ENCODE measurements at places on chromosomes 4 and X. TPM values are rescaled to one million over a fixed set of nuclear protein-coding genes. Genes with fewer than 3 reads are reported as not detected.

Gene ZNF157
- total RNA-seq: 1.0 TPM

Gene TRIM75
- not detected for total RNA-seq

Gene CHIC1
- 3.9 TPM for total RNA-seq

Gene GYPA
- not detected for total RNA-seq

Gene G6PD
- 92.5 TPM for total RNA-seq

- DNase-seq: no peak
Observed at GRCh38 chr4:44194365-44194764, 254.2 kb downstream of the KCTD8 start.

GRCh38 chr4:94486372-94486801 is 34.6 kb downstream of the PDLIM5 start:
- no peak for DNase-seq

- no peak for DNase-seq
Observed at GRCh38 chr4:137534516-137534915, 2.2 kb upstream of the PCDH18 start.

- no peak for DNase-seq
Observed at GRCh38 chr4:93267747-93268146, 560.8 kb upstream of the ATOH1 start.

DNA sequence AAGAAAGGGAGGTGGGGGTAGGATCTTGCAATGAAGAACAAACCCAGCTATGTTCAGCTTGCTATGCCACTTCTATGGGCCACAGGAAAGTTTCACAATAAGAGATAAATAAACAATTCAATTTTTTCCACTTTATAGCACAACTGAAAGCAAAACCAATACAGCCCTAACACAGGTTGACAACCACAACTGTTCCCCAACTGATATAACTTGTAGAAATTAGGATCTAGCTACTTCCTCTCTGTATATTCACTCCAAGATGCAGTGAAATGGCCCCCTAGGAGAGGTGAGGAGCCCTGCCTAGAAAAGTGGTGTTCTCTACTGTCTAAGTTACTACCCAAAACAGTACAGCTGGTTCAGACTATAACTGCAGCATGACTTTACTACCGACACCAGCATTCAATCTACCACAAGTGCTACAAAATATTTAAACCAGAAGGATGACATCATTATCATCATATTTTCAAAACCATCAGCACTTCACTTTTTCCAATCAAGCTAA is 77.0 kb downstream of the FBXW7 start:
- peak; percentile 11 for DNase-seq

GRCh38 chr4:151887031-151887815 is 126.4 kb upstream of the GATB start:
- no peak for DNase-seq

DNA sequence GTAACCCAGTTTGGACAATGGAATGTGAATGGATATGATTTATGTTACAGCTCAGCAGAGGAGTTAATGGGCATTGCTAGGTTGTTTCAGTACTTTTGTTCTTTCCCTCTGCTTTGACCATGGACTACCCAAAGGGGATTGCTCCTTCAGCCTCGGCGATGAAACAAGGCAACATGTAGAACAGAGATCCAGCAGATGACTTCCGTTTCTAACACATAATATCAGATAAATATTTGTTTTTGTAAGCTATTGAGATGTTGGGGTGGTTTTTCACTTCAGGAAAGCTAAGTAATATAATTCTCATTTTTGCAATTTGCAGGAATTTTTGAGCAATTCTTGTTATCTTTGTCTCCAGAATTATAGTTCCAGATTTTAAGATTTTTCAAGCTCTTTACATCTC is 934.6 kb upstream of the GRID2 start:
- no peak for DNase-seq

- no peak for DNase-seq
Observed at GRCh38 chr4:73707918-73708577, 32.3 kb upstream of the CXCL8 start.

All from activated CD8-positive, alpha-beta T cell treated with anti-CD3 and anti-CD28 coated beads for 36 hours (primary cell).